Activated gamma-delta T cell treated with anti-CD3 and anti-CD28 coated beads, Interleukin-2, amount 50 U/mL, for 16 hours (primary cell): ENCODE measurements at places on chromosomes 12 and 14.

- no peak for DNase-seq
Observed at GRCh38 chr12:76537923-76538322, 21.6 kb downstream of the OSBPL8 start.

GRCh38 chr14:56884617-56885016 is 74.3 kb upstream of the OTX2 start:
- no peak for DNase-seq

GRCh38 chr12:14611640-14612203 is 44.0 kb upstream of the PLBD1 start:
- no peak for DNase-seq

GRCh38 chr14:106875503-106875902 is 1349.1 kb downstream of the TMEM121 start:
- DNase-seq = no peak

GRCh38 chr12:64946132-64946829 is 121.8 kb downstream of the TBC1D30 start:
- no peak for DNase-seq

GRCh38 chr14:96574633-96575632 is 72.8 kb downstream of the PAPOLA start:
- DNase-seq = no peak

- no peak for DNase-seq
Observed at GRCh38 chr12:95200128-95200894, 17.0 kb downstream of the FGD6 start.

- no peak for DNase-seq
Observed at GRCh38 chr12:65853489-65854157, 29.3 kb downstream of the HMGA2 start.

DNA sequence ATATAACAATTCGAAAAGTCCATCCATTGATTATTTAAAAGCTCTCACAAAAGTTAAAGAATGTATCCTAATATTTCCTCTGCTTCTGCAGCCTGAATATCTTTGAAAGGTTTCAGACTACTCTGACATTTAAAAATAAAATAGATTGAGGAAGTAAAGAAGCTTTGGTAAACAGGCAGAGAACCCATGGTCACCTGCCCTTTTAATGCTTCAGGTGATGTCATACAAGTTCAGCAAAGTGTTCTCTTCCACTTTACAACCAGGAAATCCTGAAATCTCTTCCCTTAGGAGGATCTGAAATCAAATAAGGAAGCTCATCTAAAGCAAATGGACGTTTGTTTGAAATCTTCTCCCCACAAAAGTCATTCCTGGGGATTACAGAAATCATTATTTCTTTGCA is 322.4 kb downstream of the PDZRN4 start:
- DNase-seq = no peak

GRCh38 chr12:9033265-9033887 is 44.0 kb downstream of the KLRG1 start:
- DNase-seq = no peak

DNA sequence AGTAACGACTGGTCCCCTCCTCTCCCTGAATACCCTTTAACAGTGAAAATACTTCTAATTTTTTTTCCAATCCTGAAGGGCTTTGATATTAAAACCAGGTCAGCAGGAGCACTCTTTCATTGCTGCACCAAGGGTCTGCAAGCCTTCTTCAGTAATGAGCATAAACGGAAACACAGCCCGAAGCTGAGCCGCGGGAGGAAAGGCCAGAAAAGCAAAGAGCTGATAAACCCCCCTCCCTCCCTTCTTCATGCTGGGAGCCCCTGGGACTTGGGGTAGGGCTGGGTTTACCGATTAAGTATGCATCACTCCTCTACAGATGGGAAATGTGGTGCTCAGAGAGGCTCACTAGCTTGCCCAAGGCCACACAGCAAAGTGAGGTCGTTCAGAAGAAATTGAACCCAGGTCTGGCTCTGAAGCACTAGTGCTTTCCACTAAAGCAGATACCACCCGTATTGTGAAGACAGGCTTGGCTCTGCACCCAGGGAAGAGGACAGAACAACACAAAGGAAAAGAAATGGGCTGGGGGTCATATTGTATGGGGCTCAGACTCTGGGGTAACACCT is 128.8 kb downstream of the GLT1D1 start:
- DNase-seq = no peak

DNA sequence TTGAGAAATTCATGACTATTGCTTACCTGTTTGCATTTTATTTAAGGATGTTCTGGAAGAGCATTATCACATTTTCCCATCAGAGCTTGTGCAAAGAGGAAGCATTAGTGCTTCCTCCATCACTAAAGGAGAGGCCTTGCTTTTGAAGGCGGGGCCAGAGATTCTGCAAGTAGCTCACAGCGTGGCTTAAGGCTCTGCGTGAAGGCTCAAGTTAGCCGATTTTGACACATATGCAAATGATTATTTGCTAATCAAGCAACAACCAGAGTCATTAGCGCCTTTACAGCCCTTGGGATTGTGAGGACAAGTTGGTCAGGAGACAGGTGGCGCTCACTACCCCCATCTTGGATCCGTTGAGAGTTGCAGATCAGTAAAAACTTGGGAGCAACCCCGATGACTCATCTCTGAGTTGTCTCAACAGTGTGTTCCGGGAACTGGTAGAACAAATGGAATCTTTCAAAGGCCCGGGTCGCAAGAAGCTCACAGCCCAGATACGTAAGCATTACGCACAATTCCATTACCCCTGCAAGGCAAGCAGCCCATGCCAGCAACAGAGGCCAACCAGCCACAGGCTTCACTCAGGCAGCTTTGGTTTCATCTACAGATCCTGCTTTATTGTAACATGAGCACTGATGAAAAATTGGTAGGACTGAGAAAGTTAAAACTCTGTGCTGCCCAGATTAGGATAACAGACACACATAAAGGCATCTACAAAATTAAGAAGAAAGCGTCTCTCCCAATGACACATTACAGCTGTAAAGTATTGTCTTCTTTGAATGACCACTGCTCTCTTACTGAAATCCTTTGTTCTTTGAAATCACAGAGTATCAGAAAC is 34.9 kb upstream of the SPTSSA start:
- no peak for DNase-seq
